ENCODE measurements at places on chromosomes 1 and 21.
A peak's percentile ranks its signal among the peaks of the same experiment; 100 is the strongest.

DNA sequence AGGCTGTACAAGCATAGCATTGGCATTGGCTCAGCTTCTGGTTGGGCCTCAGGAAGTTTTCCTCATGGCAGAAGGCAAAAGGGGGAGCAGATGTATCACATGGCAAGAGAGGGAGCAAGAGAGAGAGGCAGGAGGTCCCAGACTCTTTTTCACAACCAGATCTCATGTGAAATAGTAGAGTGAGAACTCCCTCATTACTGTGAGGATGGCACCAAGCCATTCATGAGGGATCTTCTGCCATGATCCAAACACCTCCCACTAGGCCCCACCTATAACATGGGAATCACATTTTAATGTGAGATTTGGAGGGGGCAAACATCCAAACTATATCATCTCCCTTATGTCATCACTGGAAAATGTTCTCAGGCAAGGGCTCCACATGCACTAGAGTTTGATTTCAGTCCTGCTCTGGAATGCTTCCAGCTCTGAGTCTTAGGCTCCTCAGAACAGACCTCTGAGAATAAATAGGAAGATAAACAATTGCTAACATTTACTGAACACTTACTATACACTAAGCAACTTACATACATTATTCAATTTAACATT, 39.4 kb upstream of the VTCN1 start:
- DNase-seq = no peak

- no peak for DNase-seq
Measured at GRCh38 chr1:230833511-230833910, 34.8 kb downstream of the C1orf198 start.

GRCh38 chr1:75328691-75329090, 194.5 kb downstream of the LHX8 start:
- no peak for DNase-seq

DNA sequence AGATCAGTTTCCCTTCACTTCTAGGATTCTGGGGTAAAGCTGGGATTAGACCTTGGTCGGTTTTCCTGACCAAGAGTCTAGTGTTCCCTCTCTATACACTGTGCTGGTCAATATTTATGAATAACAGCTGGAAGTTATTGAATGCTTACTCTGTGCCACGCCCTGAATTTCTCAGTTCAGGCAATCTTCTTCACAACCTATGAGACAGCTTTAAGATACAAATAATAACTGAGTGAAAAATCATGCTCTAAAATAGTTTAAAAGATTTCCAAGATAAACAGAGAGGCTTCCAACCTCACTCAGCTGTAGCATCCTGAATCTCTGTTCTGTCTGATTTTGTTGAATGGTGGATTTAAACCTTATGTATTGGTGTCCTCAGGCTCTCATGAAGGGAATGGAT, 72.2 kb downstream of the GNG12 start:
- no peak for DNase-seq

GRCh38 chr1:172089768-172090510, 248.6 kb downstream of the DNM3 start:
- DNase-seq = peak; percentile 67

- no peak for DNase-seq
Measured at GRCh38 chr1:227785805-227786671, 29.4 kb upstream of the PRSS38 start.

- DNase-seq = no peak
Measured at GRCh38 chr1:55696181-55696754, 481.1 kb upstream of the USP24 start.

GRCh38 chr1:19351873-19352272, 39.7 kb downstream of the SLC66A1 start:
- DNase-seq = no peak

GRCh38 chr1:40384413-40384762, 10.9 kb downstream of the SMAP2 start:
- DNase-seq = no peak

DNA sequence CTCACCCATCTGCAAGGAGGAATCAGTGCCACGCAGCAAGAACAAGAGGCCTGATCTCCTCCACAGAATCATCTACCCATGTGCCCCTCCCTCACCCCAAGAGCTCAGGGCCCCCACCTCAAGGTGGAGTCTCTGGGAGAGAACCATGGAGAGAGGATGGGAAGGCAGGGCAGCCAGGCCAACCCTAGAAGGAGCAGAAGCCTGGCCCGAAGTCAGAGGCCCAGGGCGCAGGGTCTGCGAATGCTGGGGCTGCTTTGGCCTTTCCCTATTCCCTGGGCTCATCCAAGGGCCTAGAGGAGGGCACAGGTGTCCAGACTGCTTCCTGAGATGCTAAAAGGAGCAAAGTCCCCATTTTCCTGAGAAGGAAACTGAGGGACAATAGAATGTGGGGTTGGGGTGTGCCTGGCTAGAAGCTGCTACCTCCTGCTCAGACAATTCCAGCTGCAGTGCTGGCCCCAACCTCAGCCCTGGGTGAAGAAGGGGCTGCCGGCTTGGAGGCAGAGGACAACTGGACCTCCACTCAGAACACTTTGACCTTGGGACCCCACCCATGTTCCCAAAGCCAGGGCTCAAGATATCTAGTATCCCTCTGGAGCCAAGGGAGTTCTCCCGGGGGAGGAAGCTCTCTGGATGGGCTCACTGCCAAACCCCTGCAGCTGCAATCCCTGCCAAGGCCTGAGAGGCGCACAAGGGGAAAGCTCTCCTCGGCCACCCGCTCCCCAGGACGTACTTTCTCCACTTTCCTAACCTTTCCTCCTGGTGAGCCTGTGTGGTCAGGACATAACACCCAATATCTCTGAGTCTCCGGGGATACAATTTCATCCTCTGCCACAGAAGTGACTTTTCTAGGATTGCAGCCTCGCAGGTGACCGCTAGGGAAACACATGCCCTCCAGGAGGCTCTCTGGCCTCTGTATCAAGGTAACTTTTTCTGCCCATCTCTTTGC, 16.6 kb upstream of the LEMD1 start:
- no peak for DNase-seq

- DNase-seq = no peak
Measured at GRCh38 chr1:205811660-205812059, 1.3 kb downstream of the SLC41A1 start.

- no peak for DNase-seq
Measured at GRCh38 chr1:15172405-15173259, 19.1 kb downstream of the TMEM51 start.

DNA sequence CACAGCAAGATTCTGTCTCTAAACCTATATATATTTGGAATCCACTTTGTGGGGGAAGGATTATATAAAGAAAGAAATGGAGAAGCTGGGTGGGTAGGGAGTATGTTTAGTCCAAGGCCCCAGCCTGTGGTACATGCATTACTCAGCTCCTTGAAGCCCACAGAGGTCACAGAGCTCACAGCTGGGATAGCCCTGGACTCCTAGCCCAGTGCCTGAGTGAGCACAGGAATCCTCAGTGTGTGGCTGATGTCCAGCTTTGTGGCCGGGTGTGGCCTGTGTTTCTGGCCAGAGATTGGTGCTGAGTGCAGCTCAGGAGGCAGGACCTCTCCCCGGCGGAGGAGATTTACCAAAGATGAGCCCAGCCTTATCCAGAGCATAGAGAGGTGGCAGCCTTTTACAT, 7.6 kb downstream of the CAPN9 start:
- no peak for DNase-seq

DNA sequence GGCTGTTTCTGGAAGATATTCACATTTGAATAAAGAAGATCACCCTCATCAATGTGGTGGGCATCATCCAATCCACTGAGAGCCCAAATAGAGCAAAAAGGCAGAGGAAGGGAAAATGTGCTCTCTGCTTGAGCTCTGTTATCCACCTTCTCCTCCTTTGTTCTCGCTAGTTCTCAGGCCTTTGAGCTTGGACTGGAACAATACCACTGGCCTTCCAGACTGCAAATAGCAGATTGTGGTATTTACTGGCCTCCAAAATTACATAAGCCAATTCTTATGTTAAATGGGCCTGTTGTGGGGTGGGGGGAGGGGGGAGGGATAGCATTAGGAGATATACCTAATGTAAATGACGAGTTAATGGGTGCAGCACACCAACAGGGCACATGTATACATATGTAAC, 219.3 kb downstream of the C1orf94 start:
- DNase-seq = no peak

DNA sequence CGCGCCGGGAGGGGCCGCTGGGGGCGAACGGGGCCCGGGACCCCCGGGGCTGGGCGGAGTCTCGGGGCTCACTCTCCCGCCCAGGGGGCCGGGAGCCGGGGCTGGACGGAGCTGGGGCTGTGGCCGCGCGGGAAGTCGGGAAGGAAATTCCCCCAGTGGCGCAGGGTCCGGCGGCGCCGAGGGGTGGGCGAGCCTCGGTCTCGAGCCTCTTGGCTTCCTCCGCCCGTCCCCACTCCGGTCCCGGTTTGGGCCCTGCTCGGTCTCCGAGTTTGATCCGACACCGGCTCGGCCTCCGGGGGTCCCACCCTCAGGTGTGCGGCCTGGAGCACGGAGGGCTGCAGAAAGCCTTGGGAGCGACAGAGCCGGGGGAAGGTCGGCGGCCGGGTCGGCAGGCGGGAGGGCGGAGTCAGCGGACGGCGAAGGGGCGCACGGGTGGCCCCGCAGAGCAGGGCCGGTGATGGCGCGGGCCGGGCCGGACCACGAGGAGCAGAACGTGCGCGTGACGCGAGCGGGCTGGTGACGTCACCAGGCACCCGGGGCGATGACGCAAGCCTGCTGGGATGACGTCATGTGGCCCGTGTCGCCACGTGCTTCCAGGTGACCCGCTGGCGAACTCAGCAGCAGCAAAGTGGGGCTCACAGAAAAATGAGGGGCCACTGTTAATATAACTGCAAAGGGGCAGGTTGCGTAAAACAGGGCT, 610 bp upstream of the HES4 start:
- DNase-seq = peak; percentile 58

DNA sequence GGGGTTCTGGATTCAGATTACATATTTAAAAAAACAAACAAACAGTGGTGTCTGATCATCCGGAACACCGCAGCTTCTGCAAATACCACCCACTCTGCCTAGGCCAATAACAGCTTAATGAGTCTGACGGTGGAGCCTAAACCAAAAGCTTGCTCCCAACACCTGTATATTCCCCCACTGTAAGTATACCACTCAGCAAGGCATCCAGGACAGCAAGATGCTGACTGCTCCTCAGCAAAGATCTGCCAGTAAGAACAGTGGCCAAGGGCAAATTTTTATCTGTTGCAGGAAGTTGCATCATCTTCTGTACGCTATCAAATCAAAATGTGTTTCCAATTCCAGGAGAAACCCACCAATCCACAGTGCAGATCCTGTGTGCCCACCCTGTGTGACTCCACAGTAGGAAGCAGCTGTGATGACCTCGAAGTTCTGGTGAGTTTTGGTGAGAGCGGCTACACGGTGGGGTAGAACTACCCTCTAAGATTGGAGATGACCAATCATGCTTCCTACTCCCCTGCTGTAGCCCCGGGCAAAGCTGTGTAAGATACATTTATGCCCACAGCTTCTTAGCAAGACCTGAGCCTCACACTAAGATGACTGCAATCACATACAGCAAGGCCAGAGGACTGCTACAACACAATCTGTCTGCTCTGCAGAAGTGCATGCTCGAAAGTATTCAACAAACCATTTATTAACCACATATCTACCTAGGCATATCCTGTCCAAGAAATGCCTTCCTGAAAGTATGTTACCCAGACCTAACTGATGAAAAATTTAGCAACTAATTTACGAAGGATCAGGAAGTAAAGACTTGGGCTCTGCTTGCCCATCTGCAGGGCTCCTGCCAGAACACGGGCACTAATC, 30.5 kb downstream of the SIPA1L2 start:
- no peak for DNase-seq

DNA sequence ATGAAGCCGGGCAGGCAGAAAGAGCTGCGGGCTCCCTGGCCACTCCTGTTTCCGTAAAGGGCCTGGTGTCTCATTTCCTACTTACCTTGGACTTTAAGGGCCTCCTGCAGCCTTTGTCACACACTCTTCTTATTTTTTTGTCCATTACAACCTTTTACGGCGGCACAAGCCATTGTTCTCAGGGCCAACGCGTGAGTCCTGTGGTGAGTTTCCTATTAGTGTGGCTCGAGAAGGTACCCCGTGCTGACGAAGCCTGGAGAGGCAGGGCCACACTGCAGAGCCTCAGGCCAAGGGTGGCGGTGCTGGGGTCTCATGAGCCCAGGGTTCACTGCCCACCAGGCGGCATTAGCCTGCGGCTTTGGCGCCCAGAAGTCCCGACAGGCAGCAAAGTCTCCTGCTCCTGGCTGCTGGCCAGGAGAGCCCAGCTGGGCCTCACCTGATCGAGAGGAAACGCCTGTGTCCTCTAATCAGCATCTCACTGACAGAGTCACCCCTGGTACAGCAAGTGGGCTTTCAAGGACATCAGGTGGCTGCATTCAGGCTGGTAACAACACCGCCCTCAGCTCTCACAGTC, 62.0 kb downstream of the SIK1 start:
- DNase-seq = no peak

DNA sequence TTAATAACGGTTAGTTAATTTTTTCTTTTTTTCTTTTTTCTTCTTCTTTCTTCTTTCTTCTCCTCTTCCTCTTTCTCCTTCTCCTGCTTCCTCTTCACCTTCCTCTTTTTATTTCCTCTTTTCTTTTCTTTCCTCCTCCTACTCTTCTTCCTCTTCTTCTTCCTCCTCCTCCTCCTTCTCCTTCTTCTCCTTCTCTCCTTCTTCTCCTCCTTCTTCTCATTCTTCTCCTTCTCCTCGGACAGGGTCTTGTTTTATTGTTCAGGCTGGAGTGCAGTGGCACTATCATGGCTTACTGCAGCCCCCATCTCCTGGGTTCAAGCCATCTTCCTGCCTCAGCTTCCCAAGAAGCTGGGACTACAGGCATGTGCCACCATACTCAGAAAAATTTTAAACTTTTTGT, 13.4 kb upstream of the ACBD3 start:
- no peak for DNase-seq

GRCh38 chr1:181936768-181937581, 124.5 kb downstream of the ZNF648 start:
- no peak for DNase-seq

GRCh38 chr1:30414086-30414850, 309.1 kb downstream of the MATN1 start:
- DNase-seq = no peak

- no peak for DNase-seq
Measured at GRCh38 chr21:15282665-15283064, 217.9 kb upstream of the NRIP1 start.

DNA sequence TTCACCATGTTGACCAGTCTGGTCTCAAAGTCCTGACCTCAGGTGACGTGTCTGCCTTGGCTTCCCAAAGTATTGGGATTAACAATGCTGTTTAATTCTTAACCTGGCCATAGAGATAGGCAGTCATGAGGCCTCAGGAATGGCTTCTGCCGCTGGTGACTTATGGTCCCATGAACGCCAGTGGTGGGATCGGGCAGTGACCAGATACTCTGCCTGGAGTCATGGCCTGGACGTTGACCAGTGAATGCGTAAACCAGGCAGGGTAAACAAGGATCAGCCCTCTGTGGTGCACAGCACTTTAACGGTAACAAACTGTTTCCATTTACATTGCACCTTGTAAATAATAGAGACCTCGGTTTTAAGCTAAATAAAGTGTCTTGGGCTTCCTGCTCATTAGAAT, 23.0 kb downstream of the MTARC1 start:
- no peak for DNase-seq

Measured in CD4-positive, alpha-beta T cell treated with Interleukin-2 at 100 ng/mL for 4 hours (primary cell).